MCF 10A (cell line): ENCODE measurements at places on chromosomes 11 and 22. TPM values are rescaled to one million over a fixed set of nuclear protein-coding genes. Genes with fewer than 3 reads are reported as not detected.

- H3K4me3 ChIP-seq, result no peak overlapping the region
- peaks cover 7% of the 10 kb centered on the region for H3K4me1 ChIP-seq
- no peak overlapping the region for H3K27ac ChIP-seq
- no peaks in the 10 kb centered on the region for H3K27me3 ChIP-seq
Measured at GRCh38 chr11:95715777-95716241, 73.8 kb downstream of the FAM76B start.

DNA sequence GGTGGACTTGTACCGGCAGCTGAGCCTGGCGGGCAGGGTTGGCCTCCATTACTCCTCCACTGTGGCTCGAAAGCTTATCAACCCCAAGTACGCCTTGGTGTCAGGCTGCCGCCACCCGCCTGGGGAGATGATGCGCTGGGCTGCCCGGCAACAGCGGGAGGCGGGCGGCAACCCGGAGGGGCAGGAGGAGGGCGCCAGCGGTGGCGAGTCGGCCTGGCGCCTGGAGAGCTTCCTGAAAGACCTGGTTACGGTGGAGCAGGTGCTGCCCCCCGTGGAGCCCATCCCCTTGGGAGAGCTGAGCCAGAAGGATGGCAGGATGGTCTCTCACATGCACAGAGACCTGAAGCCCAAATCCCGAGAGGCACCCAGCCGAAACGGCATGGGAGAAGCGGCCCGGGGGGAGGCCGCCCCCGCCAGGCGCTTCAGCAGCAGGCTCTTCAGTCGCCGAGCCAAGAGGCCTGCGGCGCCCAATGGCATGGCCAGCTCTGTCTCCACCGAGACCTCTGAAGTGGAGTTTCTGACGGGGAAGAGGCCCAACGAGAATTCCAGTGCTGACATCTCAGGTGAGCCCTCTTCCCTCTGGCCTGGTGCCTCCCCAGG, 26.7 kb downstream of the FAM83F start:
- no peaks in the 10 kb centered on the region for H3K27me3 ChIP-seq
- H3K4me1 ChIP-seq, result peaks cover 7% of the 10 kb centered on the region
- no peak for DNase-seq
- peaks cover 38% of the 10 kb centered on the region for H3K36me3 ChIP-seq
- H3K4me3 ChIP-seq, result no peak overlapping the region
- H3K27ac ChIP-seq, result no peak overlapping the region

PLA2G3 gene
- total RNA-seq, result not detected in 2 replicates

ACR gene
- total RNA-seq, result not detected in 2 replicates

DNA sequence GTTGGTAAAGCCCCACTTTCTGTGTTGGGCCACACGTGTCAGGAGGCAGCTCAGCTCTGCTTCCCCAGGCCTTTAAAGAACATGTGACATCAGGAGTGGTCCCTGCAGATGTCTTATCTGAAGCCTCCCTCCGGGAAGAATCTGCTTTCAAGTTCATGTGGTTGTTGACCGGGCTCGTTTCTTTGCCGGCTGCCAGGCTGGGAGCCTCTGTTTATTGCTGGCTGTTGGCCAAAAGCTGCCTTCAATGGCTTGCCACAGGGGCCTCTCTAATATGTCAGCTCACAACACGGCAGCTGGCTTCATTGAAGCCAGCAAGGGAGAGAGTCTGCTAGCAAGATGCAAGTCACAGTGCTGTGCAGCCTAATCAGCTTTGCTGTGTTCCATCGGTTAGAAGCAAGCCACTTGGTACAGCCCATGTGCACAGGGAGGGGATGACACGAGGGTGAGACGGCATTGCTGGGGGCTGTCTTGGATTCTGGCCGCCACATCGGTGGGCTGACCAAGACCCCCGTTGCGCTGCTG, 14.6 kb downstream of the MRGPRF start:
- no peaks in the 10 kb centered on the region for H3K4me1 ChIP-seq
- H3K36me3 ChIP-seq, result peaks cover 6% of the 10 kb centered on the region
- no peak overlapping the region for H3K27ac ChIP-seq
- H3K4me3 ChIP-seq, result no peak overlapping the region
- peak; percentile 15 for DNase-seq

DNA sequence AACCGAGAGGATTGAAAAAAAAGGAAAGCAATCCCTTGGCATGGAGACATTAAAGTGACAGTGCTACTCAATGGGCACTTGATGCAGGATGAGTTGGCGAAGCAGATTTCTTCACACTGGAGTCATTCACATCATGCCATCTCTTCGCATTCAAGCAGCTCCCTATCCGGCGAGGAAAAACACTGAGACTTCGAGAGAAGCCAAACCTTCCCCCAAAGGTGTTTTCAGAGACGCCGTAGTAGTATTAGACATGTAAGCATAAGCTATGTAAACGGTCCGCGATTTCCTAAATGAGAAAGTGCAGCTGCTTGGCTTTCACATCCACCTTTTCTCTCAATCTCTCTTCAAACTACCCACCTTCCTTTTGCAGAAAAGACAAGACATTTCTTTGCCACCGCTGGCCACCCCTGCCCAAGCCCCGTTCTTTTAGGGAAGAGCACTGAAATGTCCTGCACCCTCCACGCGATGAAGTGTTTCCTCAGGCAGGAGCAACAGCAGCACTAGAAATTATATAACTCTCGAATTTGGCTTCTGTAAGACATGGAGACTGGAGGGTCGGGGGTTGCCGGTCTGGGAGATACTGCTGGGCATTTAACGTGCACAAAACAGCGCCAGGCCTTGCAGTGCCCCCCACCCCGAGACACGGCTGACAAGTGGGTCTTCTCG, at the start of gene DLG2:
Gene DLG2 (minus strand): TSS at position 13 of the 666 bp plus-strand sequence.
- H3K36me3 ChIP-seq, result peaks cover 11% of the 10 kb centered on the region
- peak within 1 kb of the TSS; percentile 92 for H3K4me3 ChIP-seq
- H3K27me3 ChIP-seq, result no peaks in the 10 kb centered on the region
- peaks cover 14% of the 10 kb centered on the region for H3K4me1 ChIP-seq
